Cerebellar nuclear complex (tissue), 1 donor: ENCODE measurements at places on chromosomes 13 and 19.

GRCh38 chr13:62119739-62120700 is 704.4 kb upstream of the PCDH20 start:
- no peak for DNase-seq

GRCh38 chr19:58562122-58563033 is 4.0 kb upstream of the UBE2M start:
- DNase-seq, result no peak

- no peak for DNase-seq
These were observed 12.7 kb upstream of the RCBTB2 start for GRCh38 chr13:48545608-48546007.

DNA sequence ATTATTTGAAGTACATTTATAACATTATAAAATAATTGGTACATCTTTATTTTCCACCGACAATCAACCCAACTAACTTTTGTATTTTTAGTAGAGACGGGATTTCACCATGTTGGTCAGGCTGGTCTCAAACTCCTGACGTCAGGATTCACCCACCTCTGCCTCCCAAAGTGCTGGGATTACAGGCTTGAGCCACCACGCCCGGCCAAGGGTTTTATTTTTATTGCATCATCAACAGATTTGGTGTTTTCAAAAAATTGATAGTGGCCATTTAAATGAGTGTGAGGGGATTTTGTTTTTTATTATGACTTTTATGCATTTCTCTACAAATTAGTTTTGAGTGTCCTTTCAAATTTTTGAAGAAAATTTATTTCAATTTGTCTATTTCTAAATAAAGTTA is 10.6 kb downstream of the ZNF726 start:
- no peak for DNase-seq

DNA sequence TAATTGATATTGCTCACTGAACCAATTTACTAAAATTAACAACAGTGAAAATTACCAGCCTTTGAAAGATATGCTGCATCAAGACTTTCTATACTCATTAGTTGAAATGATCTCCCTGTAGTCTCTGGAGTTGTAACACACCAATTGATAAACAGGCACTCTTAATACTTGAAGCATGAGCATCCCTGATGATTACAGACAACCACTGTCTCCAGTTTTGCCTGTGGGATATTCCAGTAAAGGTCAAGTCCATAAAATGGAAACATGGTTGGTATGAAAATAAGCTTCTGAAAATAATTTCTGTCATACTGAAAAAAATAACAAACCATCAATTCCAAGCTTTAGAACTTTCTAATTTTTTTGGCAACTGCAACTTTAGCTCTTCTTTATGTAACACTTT is 405.8 kb downstream of the SPRY2 start:
- DNase-seq, result no peak

DNA sequence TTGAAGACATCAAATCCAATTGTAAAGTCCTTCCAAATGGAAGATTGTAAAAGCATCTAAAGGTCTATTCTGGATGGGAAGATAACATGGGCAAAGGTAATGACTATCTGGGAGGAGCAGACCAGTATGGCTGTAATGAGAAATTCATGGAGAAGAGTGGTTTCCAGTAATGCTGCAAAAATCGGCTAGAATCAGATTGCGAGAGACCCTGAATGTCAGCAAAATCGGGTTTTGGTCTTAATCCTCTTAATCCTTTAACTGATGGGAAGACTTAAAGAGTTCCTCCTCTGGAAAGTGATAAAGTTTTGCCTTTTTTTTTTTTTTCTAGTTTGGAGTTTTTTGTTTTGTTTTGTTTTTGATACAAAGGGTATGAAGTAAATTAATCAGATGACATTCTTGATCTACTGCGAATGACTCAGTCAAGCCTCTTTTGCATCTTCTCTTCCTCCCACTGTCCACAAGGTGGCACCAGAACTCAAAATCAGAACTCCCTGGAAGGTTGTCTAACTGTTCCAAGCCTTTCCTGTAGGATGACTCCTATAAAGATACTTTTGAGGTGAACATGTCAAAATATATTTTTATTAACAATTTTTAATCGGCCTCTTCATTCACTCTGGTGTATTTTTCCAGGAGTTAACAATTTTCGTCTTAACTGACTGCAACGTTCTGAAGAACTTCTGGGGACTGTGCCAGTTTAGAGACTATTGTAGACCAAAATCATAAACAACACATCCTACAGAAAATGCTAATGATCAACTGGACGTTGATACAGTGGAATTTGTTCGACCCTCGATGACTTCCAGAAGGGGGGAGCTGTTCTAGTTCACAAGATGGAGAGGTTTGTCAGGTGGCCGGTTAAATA is 213.3 kb upstream of the MIR17HG start:
- DNase-seq, result no peak

- DNase-seq, result no peak
These were observed 21.2 kb upstream of the RBM26 start for GRCh38 chr13:79427265-79427664.

DNA sequence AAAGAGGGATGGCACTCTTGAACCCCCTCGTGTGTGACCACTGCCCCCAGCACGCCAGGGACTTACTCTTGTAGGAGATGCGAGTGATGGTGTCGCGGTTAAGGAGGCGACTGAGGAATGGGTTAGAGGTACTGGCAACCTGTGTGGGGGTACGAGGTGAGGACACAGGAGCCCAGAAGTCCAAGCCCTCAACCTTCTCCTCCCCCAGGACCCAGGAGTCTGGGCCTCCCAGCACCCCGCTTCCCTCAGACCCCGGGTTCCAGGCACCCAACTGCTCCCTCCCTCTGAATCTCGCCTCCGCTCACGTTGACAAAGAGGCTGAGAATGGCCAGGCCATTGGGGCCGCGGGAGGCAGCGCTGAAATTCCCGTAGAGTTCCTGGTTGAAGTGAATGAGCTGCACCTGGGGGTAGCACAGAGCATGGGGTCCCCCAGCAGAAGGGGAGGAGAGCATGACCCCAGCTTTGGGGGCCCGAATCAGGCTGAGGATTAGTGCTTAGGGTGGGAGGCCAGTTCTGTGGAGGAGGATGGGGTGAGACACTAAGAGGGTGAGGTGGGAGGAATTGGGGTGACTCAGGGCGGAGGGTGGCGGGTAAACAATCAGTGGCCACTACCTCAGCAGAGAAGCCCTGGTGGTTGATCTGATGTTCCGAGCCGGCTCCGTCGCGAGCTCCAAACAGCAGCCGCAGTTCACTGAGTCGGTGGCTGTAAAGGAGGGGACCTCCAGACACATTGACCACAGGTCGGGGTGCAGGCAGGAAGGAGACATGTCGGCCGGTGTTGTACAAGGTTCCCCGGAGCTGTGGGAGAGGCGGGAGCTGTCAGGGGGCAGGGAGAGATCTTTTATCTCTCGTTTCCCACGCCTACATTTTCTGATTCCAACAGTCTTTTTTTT is 2.5 kb upstream of the DBP start:
- no peak for DNase-seq

DNA sequence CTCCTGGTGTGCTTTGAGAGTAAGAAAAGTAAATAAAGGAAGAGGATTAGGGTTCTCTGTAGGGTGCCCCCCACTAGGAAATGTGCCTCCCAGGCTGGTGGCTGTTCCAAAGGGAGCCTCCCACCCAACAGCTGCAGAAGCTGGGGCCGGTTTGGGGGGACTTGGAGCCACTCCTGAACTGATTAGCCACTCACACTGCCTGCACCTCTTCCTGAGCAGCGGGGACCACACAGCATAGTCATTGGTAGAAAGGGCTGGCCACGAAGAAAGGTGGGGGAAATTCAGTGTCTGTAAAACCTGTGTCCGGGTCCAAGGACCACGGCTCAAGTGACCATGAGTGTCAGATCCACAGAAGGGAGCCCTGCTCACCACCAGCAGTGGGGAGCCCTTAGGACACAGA is 55.6 kb downstream of the SPACA7 start:
- no peak for DNase-seq
